ENCODE measurements at places on chromosomes 5 and 9. TPM values are rescaled to one million over a fixed set of nuclear protein-coding genes. Genes with fewer than 3 reads are reported as not detected.

SLC36A3 gene
- total RNA-seq, result not detected

SGCD gene
- total RNA-seq, result 12.5 TPM

ECSCR gene
- 11.3 TPM for total RNA-seq

ACSL6 gene
- total RNA-seq, result 59.5 TPM

FOXD4L6 gene
- total RNA-seq, result 0.46 TPM

CDH18 gene
- total RNA-seq, result 69.4 TPM

TXNDC8 gene
- not detected for total RNA-seq

PCDHA6 gene
- total RNA-seq, result 26.3 TPM
